Stimulated activated CD4-positive, alpha-beta T cell treated with anti-CD3 and anti-CD28 coated beads, TNF-alpha, amount 100 ng/mL, for 24 hours (primary cell): ENCODE measurements at places on chromosomes 6 and 20.

- no peak for DNase-seq
Measured at GRCh38 chr20:47669489-47669888, 115.8 kb downstream of the SULF2 start.

DNA sequence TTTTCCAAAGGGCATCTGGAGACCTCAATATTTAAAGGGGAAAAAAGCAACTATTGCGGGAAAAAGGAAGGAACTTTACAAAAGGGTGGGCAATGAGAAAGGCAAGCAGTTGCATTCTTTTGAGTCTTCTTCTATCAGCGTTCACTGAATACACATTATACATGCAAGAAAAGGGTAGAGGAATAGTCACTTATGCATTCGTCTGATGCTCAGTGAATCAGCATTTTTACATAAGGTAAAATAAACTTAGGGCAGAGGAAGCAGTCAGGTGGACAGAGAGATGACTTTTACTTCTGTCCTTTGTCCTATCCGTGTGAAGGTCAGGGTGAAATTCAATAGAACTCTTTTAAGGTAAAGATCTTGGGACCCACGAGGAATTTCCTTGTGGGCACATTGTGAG lies 49.3 kb downstream of the PRND start:
- no peak for DNase-seq

- no peak for DNase-seq
Measured at GRCh38 chr6:105507811-105508210, 104.9 kb upstream of the PREP start.

DNA sequence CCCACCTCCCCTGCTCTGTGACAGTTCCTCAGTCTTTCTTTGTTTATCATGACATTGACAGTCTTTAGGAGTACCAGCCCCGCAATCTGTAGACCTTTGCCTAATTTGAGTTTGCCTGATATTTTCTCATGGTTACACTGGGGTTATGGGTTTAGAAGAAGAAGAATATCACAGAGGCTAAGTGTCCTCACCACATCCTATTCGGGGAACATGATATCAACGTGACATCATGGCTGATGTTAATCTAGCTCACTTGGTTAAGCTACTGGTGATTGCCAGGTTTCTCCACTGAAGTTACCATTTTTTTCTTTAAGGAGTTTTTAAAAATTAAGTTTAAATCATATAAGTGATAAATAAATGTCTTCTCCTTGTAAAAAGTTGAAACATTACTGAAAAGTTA lies 127.5 kb downstream of the CEP57L1 start:
- DNase-seq = no peak

DNA sequence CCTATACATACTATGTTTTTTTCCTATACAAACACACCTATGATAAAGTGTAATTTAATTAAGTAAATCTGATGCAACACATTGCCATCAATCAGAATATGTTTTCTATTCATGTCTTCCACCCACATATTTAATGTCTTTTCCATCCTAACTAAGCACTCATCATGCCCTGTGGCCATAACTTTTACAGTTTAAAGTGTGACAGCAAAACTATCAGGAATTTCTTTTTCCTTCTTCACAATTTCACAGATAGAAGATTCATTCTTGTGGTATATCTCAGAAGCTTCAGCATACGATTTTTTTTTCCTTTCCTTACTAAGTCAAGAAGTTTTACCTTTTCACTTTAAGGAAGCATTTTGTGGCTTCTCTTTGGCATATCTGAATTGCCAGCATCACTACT lies 7.0 kb upstream of the BEND6 start:
- no peak for DNase-seq

- no peak for DNase-seq
Measured at GRCh38 chr20:14446446-14446845, 109.0 kb upstream of the FLRT3 start.
